ENCODE measurements at places on chromosomes 6 and 20.

GRCh38 chr20:15026759-15027158, 689.3 kb upstream of the FLRT3 start:
- no peak for DNase-seq

- DNase-seq = no peak
These were observed 1.7 kb downstream of the PCMT1 start for GRCh38 chr6:149751239-149751638.

GRCh38 chr20:10946124-10946880, 272.5 kb upstream of the JAG1 start:
- no peak for DNase-seq

GRCh38 chr6:13673368-13673767, 38.3 kb downstream of the RANBP9 start:
- no peak for DNase-seq

- DNase-seq = no peak
These were observed 41.0 kb upstream of the MPC1 start for GRCh38 chr6:166423781-166424180.

DNA sequence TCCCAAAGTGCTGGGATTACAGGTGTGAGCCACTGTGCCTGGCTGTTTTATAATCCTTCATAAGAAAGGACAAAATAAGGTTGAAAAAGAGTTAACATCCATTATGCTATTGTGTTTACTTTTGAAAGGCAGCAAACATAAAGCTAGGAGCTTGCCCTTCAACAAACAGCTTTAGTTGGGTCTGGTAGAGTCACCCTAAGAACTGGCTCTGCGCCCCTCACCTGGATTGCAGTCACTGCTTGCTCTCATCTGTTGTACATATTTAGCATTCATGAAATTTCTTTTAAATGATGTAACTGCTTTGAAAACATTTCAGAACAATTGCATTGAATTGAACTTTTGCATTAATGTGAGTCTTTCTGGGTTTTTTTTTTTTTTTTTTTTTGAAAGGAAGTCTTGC, 38.9 kb downstream of the JARID2 start:
- DNase-seq = peak; percentile 26

- no peak for DNase-seq
These were observed at the start of gene KCNQ2 for GRCh38 chr20:63471981-63472831. Gene KCNQ2, minus strand, starts transcription at chr20:63472655. Its CDS starts 192 bp downstream, at chr20:63472463.

GRCh38 chr20:57315976-57316480, 13.6 kb upstream of the SPO11 start:
- no peak for DNase-seq

DNA sequence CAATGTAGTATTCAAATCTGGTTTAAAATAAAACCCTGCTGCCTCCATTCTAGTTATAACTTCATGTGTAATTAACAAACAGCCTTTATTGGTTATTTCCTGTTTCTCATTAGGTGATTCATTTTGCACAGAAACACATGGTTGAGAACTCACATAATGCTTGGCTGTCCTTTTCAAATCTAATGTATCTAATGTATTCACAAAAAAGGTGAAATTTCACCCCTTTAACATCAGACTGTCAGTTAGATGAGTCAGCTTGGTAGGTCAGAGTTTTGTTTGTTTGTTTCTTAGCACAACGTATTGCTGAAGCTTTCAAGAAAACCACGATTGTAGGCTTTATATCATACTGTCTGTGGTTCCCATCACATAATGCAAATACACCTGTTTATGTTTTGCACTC, 78.7 kb upstream of the TMEM30A start:
- DNase-seq = no peak

DNA sequence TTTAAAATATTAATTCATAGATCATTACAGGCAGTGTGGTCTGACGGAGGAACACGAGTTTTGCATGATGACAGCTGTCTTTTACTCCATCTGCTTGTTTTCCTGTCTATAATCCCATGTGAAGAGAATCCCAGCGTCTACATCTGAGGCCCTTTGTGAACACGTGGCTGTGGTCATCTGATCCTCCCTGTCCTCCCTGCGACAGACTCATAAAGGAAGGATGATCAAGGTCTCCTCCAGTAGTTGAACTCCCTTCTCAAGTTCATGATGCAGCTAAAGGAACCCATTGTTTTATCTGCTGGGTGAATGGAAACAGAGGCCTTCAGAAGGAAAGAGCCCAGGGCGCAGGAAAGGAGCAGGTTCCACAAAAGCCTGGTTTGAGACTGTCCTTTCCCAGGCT, 435.8 kb upstream of the JARID2 start:
- DNase-seq = no peak

GRCh38 chr6:5537132-5537531, 275.8 kb downstream of the FARS2 start:
- no peak for DNase-seq

DNA sequence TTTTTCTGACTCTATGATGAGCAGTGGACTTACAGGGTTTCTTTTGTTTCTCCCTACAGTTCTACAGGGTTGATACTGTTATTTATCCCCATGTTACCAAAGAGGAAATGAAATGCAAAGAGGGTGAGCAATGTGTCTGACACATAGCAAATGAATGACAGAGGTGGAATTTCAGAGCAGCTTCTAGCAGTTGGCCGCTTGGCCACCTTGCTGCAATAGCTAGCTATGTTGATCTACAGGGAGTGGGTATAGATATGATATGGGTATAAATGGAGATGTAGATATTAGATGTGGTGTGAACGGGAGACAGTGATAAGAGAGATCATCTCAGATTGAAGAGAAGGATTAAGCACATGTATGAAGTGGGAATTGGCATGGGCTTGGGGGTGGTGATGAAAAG, 10.9 kb upstream of the SLC22A3 start:
- no peak for DNase-seq

DNA sequence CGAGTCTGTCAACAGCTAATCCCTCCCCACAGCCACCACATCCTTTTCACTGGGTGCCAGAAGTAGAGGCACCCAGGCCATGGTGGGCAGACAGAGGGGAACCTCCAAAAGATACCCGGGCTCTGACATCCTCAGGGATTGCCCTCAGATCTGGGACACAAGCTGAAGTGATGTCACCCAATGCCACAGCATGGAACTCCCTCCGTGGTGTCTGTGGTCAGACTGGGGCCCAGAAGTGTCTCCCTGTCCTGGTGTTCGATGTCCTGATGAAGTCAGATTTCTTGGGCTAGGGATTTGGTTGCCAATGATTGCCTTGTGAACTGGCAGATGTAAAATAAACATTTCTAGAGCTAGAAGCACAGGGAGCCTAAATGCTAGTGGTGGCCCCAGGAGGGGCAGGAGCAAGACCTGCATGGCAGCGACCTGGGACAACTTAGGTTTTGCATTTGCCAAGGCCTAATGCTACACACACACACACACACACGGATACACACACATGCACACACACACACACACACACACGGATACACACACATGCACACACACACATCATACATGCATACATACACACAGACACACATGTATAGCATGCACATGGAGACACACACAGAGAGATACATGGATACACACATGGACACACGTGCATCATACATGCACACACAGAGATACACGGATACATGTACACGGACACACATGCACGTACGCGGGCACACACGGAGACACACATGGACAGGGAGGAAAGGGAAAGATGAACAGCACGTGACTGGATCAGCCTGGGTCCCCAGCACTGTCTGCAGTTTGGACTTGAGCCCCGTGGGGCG, 221.0 kb downstream of the NFATC2 start:
- DNase-seq = no peak

GRCh38 chr6:144744720-144745119, 459.6 kb downstream of the UTRN start:
- no peak for DNase-seq

- no peak for DNase-seq
These were observed at the start of gene BIRC7 for GRCh38 chr20:63235399-63235983. Gene BIRC7, plus strand, starts transcription at chr20:63235905. Its CDS starts 192 bp downstream, at chr20:63236097.

DNA sequence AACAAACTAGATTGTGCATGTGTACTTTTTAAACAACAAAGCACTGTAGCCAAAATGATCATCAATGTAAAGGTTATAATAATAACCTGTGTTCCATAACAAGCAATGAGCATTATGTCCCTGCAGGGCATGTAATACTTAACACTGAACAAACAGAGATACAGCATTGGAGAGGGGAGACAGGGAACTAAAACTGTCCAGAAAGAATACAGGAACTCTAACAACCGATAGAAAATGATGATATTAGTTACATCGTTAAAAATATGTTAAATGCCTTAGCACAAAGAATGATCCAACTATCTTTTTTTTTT, 80.5 kb downstream of the COL9A1 start:
- no peak for DNase-seq

- DNase-seq = no peak
These were observed 74.8 kb upstream of the TPD52L1 start for GRCh38 chr6:125078602-125079321.

GRCh38 chr6:159101656-159102055, 56.9 kb upstream of the TAGAP start:
- DNase-seq = no peak

DNA sequence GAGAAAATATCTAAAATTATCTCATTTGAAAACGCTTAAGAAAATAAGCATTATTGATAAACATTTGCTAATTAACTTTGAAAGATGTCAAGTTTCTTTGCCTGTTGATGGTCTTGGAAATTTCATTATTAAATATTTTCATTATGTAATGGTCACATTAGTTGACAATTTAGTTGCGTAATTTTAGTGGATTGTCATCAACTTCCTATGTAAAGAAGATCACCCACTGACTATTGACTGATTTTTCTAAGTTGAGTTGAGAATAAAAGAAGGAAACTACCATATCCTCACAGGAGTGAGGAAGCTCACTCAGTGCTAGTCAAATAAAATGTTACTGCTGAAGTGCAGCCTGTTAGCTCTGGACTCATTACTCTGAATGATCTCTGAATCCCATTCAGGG, 79.9 kb upstream of the LY86 start:
- DNase-seq = no peak

DNA sequence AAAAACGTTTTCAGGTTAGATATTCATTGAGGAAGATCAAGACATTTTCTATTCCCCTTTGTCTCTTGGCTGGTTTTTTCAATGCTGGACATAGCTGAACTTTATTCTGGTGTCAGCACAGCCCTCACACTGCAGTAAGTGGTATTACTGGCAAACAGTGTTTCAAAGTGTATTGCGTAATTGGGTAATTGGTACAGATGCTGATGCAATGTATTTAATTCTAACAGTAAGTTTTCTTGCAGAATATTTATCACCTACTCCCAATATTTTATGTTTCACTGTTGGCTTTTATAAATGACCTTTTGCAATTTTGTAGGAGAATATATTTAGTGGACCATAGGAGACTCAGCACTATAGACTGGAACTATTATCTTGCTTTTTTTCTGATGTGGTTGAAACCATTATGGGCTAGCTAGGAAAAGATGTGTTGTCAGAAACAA, 287.6 kb upstream of the SOX4 start:
- DNase-seq = no peak

- no peak for DNase-seq
These were observed 24.9 kb upstream of the SMOC2 start for GRCh38 chr6:168415993-168416530.

GRCh38 chr20:63863021-63863797, 1.9 kb upstream of the TPD52L2 start:
- no peak for DNase-seq

DNA sequence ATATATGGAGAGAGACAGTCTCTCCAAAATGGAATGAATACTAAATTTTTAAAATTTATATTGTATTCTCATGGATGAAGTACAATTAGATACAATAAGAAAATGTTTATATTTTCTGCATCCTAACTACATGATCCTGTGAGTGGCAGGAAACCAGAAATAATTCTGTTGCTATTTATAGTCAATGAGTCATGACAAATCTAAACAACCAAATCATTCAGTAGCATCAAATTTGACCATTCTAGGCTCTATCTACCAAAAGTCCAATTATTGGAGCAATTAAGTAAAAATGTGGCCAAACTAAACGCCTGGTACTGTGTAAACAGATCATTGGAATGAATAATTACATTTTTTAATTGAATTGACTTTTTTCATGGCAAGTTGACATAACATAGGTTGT, 959.8 kb downstream of the EPHA7 start:
- DNase-seq = no peak

DNA sequence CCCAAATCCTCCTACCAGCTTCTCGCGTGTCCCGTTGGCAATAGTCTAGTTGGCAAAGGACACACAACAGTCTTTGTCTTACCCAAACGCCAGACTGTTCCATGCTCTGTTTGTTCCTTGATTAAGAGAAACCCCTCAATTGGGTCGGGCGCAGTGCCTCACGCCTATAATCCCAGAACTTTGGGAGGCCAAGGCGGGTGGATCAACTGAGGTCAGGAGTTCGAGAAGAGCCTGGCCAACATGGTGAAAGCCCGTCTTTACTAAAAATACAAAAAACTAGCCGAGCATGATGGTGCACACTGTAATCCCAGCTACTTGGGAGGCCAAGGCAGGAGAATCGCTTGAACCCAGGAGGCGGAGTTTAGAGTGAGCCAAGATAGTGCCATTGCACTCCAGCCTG, 153.7 kb downstream of the GRM4 start:
- DNase-seq = no peak

- no peak for DNase-seq
These were observed 751.6 kb downstream of the EYS start for GRCh38 chr6:64955435-64955848.

GRCh38 chr20:59972037-59972801, 14.0 kb downstream of the CDH26 start:
- no peak for DNase-seq

DNA sequence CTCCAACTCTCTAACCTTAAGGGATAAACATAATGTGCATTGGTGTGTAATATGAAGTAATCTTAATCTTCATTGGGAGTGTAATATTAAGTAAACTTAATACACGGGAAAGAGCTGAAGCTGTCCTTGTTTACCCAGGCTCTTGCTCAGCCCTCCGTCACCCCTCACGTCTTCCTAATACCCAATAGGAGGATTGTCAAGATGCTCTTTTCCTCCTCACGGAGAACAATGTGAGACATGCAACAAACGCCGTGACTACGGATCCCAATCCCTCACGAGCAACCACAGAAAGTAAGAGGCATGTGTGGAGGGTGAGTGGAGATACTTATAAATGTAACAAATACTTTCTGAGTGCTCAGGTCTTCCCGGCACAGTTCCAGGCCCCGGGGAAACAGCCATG, 11.0 kb downstream of the KIF16B start:
- no peak for DNase-seq

DNA sequence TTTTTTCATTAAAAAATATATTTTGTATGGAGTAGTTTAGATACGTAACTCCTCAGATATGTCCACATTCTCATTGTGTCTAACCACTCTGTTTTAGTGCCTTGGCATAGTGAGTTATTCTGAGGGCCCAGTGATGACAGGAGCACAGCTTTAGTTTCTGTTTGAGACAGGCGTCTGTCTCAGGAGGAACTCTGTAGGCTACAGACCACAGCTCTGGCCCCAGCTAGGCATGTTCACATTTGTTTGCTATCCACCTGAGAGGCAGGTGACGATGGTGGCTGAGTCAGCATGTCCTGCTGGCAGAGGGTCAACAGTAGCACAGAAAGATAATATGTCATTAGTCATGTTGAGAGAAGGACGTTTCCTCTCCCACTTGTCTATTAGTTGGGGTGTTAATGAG, 16.3 kb downstream of the LRRC1 start:
- DNase-seq = no peak

- peak; percentile 1 for DNase-seq
These were observed 73.4 kb downstream of the FUT9 start for GRCh38 chr6:96089173-96089572.
